ENCODE measurements at places on chromosomes 5 and 9. TPM values are rescaled to one million over a fixed set of nuclear protein-coding genes. Genes with fewer than 3 reads are reported as not detected.

PCDHB4 gene
- total RNA-seq: not detected

KIF4B gene
- total RNA-seq: 0.05 TPM

GRCh38 chr5:180806351-180807011 is 3.9 kb upstream of the MGAT1 start:
- no peak for DNase-seq

DNA sequence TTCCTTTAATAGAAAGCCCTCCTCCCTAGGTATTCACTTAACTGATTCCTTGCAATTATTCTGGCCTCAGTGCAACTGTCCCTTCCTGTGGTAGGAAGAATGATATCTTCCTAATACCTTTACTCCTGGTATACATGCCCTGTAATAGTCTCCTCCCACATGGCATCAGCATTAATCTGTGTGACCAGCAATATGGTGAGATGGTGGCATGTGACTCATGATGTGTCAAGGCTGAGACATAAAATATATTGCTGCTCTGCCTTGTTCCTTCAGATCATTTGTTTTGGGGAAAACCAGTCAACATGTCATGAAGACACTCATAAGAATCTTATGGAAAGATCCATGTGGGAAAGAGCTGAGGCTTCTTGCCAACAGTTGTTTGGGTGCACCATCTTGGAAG is 149.1 kb upstream of the TRPM3 start:
- DNase-seq: no peak

PITX1 gene
- total RNA-seq: 0.77 TPM

OSMR gene
- 0.35 TPM for total RNA-seq

UGT3A1 gene
- total RNA-seq: not detected

DNA sequence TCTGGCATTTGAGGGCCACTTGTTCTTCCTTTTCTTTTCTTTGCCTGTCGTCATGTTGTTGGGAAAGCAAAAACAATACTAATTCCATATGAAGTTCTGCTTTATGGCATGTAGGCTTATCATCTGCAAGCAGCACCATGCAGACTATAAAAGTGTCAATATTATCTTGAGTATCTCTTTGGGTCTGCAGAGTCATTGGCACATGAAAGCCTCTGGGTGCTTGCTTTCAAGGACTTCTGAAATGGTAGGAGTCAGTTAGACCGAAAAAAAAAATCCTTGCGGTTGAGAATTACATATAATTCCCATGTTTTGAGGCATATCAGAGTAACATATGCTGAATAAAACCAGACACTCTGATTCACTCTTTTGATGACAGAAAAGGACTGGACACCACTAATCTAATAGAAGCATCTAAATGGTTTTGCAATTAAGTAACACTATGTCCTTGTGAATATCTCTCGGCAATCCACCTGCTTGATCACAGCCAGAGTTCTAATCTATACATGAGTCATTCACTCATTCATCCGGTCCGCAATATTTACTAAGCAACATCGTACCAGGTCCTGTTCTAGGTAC is 44.4 kb downstream of the GNAQ start:
- no peak for DNase-seq

Data from GM12878 (cell line).